ENCODE measurements at places on chromosomes 7 and 10.

DNA sequence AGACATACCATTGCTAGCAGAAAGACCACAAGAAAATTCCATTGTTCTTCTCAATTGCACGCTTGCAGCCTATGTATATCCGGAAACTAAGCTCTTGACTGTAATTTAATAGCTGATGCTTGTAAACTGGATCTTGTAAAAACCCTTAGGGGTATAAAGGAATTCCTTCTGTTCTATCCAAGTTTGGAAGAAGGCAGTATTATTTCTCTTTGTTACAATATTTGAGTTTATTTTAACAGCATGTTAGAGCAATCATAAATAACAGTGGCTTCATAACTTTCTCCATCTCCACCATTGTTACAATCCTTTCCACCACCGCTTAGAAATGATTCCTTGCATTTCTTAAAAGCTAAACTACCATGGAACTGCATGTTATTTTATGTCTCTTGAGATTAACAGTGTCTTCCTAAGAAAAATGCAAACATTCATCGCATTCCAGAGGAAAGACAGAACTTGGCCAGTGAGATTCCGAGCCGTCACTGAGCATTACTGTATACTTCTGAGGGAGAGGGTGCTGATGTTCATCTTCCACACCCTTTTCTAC is 92.5 kb downstream of the TRIL start:
- DNase-seq: no peak

DNA sequence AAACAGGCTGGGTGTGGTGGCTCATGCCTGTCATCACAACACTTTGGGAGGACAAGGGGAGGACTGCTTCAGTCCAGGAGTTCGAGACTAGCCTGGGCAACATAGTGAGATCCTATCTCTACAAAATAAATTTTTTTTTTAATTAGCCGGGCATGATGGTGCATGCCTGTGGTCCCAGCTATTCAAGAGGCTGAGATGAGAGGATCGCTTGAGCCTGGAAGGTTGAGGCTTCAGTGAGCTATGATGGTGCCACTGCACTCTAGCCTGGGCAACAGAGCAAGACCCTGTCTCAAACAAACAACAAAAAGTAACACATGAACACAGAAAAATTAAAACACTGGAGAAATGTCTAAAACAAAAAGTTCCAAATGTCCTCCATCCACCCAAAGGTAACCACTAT is 22.9 kb downstream of the PIK3AP1 start:
- no peak for DNase-seq

- DNase-seq: no peak
Observed at GRCh38 chr7:2521952-2522591, 2.5 kb downstream of the LFNG start.

GRCh38 chr7:36929791-36930190 is 205.5 kb upstream of the AOAH start:
- DNase-seq: no peak

- no peak for DNase-seq
Observed at GRCh38 chr10:62270020-62270419, 1.4 kb upstream of the RTKN2 start.

DNA sequence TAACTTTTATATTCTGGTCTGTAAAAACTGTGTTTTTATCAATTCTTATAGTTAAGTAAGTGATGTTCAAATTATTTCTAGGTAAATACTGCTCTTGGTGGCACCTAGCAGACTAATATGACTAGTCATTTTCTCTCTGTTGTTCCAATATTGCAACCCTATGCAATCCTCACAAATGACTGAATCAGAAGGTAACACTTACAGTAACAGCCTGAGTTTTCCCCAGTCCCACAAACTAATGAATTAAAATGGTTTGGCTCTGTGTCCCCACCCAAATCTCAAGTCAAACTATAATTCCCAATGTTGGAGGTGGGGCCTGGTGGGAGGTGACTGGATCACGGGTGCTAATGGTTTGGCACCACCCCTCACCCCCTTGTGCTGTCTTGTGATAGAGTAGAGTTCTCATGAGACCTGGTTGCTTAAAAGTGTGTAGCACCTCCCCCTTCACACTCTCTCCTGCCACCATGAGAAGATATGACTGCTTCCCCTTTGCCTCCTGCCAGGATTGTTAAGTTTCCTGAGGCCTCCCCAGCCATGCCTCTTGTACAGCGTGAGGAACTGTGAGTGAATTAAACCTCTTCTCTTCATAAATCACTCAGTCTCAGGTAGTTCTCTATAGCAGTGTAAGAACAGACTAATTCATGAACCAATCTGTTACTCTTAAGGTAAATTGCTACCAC is 43.5 kb downstream of the MTPN start:
- DNase-seq: no peak

GRCh38 chr10:66291133-66291532 is 634.7 kb upstream of the LRRTM3 start:
- no peak for DNase-seq
